Activated naive CD4-positive, alpha-beta T cell treated with Interleukin-2 at 50 U/mL for 16 hours (primary cell): ENCODE measurements at places on chromosomes 1 and 21.

DNA sequence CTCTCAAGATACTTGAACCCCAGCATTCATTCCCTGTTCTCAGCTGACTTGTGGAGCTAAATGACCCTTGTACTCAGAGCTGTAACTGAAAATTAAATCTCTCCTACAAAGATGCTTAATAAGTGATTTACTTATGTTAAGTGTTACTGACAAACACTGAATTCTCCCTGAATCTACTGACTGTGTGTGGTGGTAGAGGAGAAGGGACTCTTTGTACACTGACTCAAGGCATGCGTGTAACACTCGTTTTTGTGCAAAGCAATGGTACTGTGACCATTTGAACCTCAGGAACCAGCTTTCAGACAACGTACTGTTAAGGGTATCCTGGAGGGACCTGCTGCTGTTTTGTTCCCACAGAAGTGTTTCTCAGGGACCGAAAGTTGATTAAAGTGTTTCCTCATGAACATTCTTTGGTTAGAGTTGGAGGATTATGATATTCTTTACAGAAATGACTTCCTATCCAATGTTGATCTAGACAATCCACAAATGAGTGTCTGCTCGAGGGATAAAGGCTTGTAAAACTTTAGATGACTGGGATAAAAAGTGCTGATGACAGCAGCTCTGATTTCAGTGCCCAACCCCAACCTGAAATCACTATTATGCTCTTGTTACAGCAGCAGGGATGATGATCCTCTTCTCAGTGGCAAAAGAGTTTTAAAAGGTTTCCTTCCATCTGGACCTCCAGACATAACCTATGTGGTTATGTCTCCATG is 12.8 kb downstream of the RGL1 start:
- DNase-seq = no peak

DNA sequence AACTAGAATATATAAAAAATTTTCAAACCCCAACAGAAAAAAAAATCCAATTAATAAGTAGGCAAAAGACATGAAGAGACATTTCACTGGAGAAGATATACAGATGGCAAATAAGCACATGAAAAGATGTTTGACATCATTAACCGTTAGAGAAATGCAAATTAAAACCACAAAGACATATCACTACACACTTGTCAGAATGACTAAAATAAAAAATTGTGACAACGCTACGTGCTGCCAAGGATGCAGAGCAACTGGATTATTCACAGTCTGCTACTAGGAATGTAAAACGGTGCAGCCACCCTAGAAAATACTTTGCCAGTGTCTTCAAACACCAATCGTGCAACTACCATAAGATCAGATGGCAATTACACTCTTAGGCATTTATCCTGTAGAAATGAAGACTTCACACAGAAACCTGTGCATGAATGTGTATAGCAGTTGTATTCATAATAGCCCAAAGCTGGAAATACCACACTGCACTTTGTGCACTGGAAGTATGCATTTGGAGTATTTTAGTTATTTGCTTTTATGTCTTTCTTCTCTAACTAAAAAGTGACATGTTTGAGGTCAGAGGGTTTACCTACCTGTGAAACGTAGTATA is 75.3 kb upstream of the PALMD start:
- DNase-seq = no peak

- no peak for DNase-seq
Measured at GRCh38 chr1:162475539-162476185, 22.0 kb upstream of the UHMK1 start.

- no peak for DNase-seq
Measured at GRCh38 chr21:43340491-43341377, 86.2 kb downstream of the SIK1 start.

- DNase-seq = no peak
Measured at GRCh38 chr21:41834926-41835663, 44.0 kb downstream of the PRDM15 start.

DNA sequence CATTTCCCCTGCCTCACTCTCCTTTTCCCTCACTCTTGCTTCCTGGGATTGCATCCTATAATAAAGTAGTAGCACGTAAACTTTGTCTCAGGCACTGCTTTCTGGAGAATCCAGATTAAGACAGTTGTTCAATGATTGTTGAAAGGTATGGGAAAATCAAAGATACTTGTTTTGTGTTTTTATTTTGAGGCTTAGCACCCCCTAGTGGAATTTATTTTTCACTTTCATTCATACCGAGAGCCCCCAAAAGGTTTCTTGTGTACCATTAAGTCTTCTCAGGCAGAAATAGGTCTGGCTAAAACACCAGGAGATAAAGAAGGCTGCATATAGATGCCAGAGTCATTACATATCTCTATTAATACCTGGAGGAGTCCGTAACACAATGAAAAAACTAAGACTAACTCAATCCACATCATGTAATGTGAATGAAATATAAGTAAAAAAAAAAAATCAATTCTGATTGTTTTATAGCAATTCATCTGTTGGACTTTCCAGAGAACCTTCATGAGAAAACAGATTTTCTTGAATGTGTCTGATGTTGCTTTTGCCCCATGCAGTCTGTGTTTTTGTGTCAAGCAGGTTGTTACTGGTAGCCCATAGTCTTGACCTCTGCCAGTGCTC is 103.5 kb downstream of the RPE65 start:
- DNase-seq = no peak

GRCh38 chr1:160455153-160455517 is 54.8 kb downstream of the VANGL2 start:
- no peak for DNase-seq

- DNase-seq = no peak
Measured at GRCh38 chr1:37951041-37951782, 4.4 kb upstream of the INPP5B start.

- no peak for DNase-seq
Measured at GRCh38 chr1:41435570-41436178, 48.8 kb downstream of the EDN2 start.

DNA sequence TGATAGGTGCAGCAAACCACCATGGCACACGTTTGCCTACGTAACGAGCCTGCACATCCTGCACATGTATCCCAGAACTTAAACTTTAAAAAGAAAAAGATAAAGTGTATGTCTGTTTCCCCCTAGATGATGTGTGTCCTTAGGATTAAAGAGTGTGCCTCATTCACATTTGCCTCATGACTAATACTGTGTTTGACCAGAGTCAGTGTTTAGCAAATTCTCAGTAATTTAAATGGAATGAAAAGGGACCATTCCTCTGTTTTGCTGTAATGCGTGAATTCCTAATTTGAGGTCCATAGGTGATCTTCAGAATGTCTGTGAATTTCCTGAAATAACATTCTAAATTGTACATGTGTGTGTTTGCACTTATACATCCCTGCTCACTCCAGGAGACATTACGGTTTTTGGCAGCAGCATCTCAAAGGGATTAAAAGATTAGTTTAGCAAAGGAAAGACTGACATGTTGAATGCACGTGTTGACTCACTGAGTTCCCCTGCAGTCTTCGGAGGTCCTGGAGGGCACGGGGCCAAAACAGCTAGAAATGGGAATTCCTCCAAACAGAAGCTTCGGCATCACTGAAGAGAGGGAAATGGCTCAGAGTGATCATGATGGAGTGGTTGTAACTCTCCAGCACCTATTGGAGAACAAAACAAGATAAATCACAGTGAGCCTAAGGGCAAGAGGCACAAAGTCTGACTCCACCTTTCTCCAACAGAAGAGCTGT is 19.1 kb upstream of the SLC35F3 start:
- DNase-seq = no peak

- no peak for DNase-seq
Measured at GRCh38 chr1:61426885-61427284, 298.1 kb downstream of the TM2D1 start.

DNA sequence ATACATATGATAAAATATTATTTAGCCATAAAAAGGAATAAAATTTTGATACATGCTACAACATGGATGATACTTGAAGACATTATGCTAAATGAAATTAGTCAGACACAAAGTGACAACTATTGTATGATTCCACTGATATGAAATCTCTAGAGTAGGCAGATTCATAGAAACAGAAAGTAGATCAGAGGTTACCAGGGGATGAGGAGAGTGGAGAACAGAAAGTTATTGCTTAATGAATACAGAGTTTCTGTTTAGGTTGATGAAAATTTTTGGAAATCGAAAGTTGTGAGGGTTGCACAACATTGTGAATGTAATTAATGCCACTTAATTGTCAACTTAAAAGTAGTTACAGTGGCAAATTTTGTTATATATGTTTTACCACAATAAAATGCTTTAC is 315.7 kb upstream of the USP25 start:
- DNase-seq = no peak

- DNase-seq = no peak
Measured at GRCh38 chr1:119219711-119220110, 79.3 kb upstream of the WARS2 start.
